Activated T-cell treated with anti-CD3 and anti-CD28 coated beads for 24 hours (primary cell): ENCODE measurements at places on chromosomes 1 and 21.

GRCh38 chr21:42787613-42788012, 91.7 kb downstream of the WDR4 start:
- no peak for DNase-seq

DNA sequence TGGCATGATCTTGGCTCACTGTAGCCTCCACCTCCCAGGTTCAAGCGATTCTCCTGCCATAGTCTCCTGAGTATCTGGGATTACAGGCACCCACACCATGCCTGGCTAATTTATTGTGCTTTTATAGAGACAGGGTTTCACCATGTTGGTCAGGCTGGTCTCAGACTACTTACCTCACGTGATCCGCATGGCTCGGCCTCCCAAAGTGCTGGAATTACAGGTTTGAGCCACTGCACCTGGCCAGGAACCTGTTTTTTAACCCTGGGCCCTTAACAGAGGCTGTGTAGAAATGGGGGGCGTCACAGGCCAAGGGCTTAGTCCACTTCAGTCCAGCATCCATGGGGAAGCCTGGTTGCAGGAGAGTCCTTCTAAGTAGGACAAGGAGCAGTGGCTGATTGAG, 9.3 kb downstream of the FBLIM1 start:
- no peak for DNase-seq

GRCh38 chr1:86035101-86035500, 121.5 kb downstream of the COL24A1 start:
- no peak for DNase-seq

DNA sequence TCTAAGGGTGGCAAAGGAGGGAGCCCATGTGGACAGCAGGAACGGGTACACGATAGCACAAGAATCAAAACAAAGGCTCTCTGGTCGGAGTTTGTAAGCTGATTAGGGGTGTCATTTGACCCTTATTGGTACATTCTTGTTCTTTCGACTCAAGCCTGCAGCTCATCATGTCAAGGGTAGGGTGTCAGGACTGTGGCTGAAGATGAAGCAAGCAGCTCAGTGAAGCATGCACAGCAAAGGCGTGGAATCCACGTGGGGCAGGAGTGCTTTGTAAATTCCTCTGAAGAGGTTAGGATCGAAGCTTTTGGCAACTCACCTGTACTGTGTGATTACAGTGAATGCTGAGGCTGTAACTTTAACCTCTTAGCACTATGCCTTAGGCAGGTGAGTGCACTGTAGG, 4.7 kb upstream of the ABCB10 start:
- no peak for DNase-seq

DNA sequence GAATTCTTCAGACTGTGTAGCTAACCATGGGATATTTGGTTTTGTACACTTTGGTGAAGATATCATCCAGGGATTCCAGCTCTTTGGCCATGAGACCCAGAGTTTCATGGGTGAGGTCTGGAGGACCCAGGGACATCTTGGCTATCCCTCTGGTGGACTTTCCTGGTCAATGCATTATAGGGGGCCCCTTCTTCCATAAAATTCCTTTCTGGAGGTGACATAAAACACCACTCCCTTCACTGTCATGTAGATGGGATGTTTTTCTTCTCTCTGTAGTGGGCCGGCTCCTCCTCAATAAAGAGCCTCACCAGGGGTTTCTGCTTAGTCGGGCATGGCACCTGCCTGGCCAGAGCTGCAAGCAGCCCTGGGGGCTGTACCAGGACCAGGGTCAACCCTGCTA, 2.2 kb downstream of the ATPAF1 start:
- DNase-seq = no peak

- DNase-seq = no peak
These were observed 131.5 kb downstream of the CNIH3 start for GRCh38 chr1:224747578-224747977.

DNA sequence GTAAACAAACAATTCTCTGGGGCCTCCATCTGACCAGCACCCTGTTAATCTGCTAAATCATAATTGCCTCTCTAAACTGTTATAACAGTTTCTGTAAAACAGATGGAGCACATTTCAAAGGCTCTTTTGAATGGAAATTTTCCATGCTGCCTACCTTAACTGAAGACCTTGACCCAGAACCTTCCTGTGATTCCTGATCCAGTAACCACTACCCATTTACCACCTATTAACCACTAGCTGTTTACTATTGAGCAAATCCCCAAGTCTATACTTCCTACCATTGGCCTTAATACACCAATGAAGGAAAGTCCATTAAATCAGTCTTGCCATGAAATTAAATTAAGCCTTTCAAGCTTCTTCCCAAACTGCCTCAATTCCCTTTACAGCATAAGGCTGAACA, 46.3 kb downstream of the RAB3GAP2 start:
- DNase-seq = no peak

DNA sequence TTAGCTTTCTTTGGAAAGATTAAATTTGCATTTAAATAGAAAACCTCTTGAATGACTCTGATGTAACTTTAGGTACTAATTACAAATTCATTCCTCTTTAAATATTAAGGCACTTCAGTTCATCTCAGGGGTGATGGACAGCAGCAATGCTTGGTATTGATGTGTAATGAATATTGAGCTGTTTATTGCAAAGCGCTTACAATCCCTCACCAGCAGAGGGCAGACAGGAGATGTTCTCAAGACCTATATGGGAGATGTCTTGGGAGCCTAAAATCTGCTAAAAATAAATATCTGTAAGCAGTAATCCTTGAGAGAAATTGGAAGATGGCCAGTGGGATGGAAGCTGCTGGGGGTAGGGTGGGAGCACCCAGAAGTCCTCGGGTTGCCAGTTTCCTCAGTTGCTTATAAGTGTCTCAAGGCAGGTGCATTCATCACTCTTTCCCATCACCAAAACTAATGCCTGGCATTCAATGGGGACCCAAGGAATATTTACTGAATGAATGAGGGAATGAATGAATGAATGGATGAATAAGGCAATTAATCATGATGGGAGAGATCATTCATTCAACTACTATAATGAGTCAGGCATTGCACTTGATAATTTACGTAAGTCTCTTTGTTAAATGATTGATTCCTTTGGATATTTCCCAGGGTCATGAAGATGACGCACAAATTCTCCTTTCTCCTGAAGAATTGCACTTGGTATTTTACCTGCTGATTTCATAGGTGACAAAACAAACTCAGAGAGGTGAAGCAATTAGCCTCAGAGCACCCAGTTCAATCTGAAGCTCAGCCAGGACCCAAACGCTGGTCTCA, 2.3 kb downstream of the KLHDC8A start:
- peak; percentile 49 for DNase-seq

- DNase-seq = no peak
These were observed 6.7 kb upstream of the GATAD2B start for GRCh38 chr1:153929426-153929825.

GRCh38 chr1:3981261-3981660, 81.2 kb upstream of the C1orf174 start:
- no peak for DNase-seq

- DNase-seq = peak; percentile 4
These were observed 8.0 kb upstream of the PLCH2 start for GRCh38 chr1:2468041-2468472.

DNA sequence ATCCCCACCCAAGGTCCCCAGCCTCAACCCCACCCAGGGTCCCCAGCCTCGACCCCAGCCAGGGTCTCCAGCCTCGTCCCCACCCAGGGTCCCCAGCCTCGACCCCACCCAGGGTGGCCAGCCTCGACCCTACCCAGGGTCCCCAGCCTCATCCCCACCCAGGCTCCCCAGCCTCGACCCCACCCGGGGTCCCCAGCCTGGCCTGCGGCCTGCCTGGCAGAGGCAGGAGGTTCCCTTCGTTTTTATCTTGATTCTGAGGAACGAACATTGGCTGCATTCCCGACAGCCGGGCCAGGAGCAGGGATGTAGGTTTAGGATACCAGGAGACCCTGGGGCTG, 3.4 kb upstream of the PDE9A start:
- DNase-seq = no peak

DNA sequence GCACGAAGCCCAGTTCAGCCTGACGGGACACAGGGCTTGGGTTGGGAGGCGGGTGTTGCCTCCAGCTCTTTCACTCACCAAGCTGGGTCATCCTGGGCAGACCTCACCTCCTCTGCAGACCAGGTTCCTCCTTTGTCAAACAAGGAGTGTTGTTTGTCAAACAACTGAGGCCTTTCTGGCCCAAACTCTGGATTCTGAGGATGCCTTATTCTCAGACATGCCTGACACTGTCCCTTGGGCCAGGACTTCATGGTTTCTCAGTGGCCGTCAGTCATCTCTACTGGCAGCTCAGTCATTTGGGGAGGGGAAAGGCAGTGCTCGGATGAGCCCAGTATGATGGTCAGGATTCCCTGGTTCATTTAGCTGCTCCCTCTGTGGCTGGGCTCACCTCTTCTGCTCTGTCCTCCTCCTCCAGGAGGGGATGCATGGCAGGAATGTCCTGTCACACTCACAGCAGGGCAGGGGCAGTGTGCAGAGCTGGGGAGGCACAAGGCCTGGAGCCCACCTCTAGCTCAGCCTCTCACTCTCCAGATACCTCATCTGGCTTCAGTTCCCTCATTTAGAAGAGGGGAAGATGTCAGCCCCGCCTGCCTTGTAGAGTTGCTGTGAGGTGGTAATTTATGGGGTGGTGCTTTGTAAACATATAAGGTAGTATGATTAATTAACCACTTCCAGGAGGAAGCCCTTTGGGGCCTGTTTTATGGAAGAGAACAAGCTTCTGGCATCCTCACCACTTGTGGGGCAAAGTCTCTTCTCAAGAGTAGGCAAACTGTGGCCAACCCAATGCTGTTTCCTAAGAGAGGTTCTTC, 20.6 kb downstream of the SLC2A1 start:
- DNase-seq = no peak

DNA sequence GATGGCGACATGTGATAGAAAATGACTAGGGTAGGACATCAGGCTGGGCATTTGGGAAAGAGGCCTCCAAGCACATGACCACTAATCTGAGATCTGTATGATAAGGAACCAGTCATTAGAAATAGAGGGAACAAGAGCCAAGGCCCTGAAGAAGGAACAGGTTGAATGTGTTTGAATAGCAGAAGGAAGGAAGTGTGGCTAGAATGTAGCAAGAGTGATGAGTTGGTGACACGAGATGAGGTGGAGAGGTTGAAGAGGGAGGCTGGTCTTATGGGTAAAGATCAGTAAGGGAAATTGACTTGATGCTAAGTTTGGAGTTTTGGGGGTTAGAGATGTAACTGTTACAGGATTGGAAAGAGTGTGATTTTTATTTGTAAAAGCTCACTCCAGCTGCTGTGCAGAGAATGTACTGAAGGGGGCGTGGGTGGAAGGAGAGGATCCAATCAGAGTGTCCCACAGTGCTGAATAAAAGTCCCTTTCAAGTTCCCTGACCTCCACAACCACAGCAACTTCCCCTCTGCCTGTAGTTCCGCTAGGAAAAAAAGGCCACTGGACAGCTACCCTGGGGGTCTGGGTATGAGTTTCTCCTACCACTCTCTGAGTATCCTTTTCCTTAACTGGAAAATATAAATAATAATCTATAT, 295.0 kb downstream of the OMA1 start:
- DNase-seq = no peak

DNA sequence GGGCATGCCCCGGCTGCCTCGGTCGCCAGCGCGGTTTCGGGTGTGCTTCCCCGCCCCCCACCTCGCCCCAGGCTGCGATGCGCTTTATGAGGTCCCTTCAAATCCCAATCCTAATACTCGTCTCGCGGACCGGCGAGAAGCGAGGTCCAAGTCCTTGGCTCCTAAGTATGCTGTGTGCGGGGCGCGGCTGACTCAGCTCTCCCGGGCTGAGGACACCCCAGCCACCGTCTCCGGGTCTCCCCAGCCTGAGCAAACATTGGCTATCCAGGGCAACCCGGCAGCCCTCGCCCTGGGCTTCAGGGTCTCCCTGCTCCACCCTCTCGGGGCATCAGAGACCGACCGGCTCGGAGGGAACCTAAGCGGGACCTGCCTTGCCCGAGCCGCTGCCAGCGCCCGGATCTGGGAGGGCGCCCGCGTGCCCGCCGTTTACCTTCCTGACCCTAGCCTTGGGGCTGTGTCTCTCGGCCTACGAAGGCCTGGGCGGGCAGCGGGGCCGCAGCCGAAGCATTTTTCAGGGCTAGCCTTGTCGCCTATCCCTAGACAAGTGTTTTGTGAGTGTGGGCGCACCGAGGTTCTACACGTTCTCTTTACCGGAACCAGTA, 1.2 kb downstream of the ITPKB start:
- DNase-seq = no peak

- DNase-seq = no peak
These were observed 12.2 kb downstream of the OR2B11 start for GRCh38 chr1:247445526-247446356.

DNA sequence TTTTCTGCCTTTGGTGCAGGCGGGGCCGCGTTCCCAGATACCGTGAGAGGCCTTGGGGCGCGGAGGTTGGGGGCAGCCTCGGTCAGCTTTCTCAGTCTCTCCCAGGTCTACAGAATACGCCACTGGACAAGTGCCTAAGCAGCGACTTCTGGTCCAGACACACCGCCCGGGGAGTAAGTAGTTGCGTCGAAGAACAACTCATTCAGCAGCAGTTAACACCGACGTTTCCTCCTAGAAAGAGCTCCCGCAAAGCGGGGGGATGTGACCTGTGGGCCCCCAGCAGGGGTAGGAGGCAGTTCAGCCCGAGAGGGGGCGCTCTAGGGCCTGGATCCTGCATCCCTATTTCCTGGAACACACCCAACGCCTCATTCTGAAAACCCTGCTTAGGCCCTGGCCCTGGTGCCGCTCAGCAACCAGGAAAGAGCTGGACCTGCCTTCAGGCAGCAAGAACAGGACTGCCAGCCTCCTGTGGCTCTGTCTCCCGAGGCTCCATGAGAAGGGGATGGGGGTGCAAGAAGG, 6.5 kb upstream of the BARHL2 start:
- no peak for DNase-seq

GRCh38 chr1:66951513-66951912, 26.7 kb downstream of the MIER1 start:
- DNase-seq = no peak

GRCh38 chr1:20266141-20266540, 24.5 kb upstream of the VWA5B1 start:
- DNase-seq = no peak

DNA sequence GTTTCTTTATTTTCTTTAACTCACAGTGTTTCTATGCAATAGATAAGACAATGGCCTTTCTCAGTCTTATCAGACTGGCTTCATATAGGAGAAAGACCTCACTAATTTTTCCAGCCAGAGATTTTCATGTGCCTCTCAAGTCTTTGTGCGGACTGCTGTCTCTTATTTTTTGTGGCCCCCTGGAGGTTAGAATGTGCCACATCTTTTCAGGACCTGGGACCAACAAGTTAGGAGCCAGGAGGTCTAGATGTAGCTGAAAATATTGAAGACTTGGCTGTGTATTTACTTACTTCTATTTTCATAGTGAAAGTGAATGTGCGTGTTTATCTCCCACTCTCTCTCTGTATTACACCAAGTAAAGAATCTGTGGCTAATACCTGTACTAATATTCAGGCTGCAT, 42.1 kb upstream of the CFHR3 start:
- no peak for DNase-seq

GRCh38 chr1:9589719-9590157, 1.0 kb downstream of the TMEM201 start:
- no peak for DNase-seq

GRCh38 chr1:36890776-36891175, 143.5 kb downstream of the GRIK3 start:
- no peak for DNase-seq
